Bone marrow (tissue), 2 donors: ENCODE measurements at places on chromosomes 7 and 10.

DNA sequence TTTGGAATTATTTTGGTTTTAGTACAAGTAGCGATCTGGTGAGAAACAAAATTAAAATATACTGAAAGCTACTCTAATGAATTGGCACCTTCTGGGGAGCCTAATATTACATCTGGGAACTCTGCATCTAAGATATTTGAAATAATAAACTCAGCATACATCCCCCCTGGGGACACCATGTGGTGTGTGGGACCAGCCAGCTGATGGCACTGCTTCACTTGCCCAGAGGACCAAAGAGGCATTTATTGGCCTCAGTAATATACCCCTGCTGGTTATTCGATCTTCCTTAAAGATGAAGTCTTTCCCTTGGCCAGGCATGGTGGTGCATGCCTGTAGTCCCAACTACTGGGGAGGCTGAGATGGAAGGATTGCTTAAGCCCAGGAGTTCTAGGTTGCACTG is 195.1 kb upstream of the AUTS2 start:
- DNase-seq: peak; percentile 8

DNA sequence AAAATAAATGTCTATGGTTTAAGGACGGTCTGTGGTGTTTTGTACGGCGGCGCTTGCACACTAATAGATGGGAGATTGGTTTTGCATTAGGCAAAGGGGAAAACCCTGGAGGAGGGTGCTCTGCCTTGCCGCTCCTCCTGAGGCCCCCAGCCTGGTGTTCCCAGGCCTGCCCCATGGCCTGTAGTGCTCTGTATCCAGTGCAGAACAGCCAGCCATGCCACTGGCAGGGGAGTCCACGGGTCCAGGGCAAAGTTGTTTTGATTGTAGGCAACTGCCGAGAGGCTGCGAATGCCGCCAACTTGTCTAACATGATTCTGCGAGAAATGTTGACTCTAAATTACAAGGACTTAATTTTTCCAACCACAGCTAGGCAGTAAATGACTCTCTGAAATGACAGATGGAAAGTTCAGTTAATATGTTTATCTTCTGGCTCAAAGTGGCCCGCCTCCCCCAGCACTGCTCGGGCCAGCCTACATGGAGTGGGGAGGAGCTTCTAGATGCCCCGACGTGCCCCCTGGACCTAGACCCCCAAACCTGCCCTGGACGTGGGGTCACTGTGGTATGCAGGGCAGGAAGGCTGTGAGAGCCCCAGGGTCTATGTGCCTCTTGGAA is 104.6 kb upstream of the GDF10 start:
- DNase-seq: no peak

DNA sequence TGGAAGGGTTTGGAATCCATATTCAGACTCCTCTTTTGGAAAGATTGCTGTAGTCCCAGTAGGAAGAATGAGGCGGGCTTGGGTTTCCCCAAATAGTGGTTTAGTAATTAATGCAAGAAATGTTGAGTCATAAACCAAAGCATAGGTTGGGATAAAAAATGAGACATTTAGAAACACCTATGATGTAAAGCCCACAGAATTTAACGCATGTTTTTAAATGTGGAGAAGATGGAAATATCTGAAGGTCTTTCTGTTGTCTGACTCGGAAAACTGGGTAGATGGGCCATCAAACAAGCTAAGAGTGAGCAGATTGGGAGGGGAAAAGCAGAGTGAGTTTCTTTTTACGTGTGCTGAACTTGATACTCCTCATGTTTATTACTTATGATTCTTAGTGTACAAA is 62.2 kb downstream of the LANCL2 start:
- DNase-seq: no peak

DNA sequence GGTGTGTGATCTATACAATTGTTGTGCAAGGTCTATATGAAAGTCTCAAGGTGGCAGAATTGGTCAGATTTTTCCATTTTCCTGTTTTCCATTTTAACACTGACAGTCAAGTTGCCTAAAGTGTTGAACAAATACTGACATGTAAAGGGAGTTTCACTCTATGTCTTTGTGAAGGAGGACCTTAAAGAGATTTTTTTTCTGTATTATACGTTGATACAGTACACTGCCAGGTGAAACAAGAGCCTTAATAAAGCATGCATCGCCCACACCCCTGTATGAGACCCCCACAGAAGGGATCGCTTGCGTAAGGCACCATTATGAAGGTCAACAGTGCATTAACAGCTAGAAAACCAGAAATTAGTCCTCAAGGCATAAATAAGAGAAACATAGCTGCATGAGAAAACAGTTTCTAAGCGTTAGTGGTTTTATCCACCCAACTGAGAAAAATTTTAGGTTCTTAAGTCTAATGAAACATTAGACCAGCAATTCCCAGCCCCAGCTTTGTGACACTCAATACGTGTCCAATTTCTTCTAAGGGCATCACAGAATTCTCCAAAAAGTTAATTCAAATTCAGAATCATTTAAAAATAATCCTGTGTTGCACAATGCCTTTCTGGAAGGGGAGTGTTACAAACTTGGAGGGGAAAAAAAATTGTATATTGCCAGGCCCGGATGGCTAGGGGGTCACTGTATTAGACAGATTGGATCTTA is 6.9 kb downstream of the KLF6 start:
- no peak for DNase-seq

- no peak for DNase-seq
Measured at GRCh38 chr10:99329304-99329553, at the start of gene CNNM1. TSS of gene CNNM1 (plus strand) at chr10:99329356. CDS start at chr10:99329388, 32 bp downstream.

DNA sequence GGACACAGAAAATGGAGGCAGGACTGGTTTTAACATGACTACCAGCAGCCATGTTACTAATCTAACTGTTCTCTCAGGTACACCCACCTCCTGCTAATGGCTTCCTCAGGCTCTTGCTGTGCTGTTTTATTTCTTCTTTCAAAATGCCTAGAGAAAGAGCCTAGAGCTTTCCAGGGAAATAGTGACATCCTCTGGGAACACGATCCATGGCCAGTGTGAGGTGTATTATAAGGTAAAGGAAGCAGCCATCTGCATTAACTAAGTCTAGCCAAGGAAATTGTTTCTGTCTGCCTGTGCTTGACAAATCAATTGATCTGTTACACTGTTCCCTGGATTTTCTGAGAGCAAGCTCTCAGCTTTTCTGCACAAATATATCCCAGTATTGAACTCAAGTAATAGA is 42.2 kb upstream of the AOAH start:
- no peak for DNase-seq

DNA sequence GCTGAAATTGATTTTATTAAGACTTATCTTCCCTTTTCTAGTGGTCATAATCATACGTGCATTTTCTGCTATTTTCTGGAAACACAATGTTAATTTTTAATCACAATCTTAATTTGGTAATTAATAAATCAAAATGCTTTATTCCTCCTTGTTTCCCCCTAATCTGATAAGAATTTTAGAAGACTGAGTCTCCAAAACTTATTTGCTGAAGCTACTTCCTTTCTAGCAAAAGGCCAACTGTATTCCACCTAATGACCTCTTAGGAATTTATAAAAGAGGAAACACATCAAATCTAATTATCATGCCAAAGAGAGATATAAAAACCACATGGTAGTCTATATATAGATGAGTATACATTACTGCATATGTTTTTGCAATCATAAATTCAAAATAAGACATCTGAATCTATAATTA is 140.6 kb downstream of the GNAI1 start:
- DNase-seq: no peak
